ENCODE measurements at places on chromosomes 12 and 14.

GRCh38 chr12:105167346-105167745 lies 59.8 kb downstream of the WASHC4 start:
- no peak for DNase-seq

GRCh38 chr14:68239988-68240771 lies 420.6 kb downstream of the RAD51B start:
- DNase-seq = no peak

DNA sequence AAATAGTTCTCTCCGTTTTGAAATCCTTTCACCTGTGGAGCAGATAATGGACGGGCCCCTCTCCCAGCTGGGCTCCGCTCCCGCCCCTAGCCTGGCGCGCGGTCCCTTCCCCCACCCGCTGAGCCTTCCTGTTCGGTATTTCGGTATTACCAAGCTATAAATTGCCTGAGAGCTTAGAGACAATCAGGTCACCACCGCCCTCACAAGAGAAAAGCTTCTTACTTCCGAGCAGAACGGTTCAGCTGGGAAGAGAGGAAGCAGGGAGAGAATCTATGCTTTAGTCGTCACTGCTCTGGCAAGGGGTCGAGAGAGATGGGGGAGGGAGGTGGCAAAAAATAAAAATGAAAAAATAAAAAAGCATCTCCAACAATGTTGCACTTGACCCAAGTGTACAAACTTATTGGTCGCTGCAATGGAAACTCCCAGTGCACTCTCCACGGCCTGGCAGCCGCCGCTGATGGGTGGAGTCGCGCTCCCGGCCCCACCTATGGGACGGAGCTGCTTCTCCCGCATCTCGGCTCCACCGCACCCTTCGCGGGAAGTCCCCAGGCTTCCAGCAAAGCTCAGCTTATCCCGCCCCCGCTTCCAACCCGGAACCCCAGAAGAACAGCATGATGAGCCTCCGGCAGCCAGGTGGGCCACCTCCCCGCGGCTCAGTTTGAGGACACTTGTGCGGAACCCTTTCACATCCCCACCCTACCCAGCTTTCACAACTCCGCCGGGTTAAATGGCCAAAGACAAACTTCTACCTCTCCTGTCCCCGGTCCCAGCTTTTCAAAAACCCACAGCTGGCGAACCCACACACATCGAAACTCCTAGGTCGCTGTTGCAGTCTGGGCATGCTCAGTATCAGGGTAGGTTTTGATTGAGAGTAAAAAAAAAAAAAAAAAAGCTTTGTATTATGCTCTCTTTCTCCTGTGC lies 832 bp upstream of the SYT1 start:
- no peak for DNase-seq

DNA sequence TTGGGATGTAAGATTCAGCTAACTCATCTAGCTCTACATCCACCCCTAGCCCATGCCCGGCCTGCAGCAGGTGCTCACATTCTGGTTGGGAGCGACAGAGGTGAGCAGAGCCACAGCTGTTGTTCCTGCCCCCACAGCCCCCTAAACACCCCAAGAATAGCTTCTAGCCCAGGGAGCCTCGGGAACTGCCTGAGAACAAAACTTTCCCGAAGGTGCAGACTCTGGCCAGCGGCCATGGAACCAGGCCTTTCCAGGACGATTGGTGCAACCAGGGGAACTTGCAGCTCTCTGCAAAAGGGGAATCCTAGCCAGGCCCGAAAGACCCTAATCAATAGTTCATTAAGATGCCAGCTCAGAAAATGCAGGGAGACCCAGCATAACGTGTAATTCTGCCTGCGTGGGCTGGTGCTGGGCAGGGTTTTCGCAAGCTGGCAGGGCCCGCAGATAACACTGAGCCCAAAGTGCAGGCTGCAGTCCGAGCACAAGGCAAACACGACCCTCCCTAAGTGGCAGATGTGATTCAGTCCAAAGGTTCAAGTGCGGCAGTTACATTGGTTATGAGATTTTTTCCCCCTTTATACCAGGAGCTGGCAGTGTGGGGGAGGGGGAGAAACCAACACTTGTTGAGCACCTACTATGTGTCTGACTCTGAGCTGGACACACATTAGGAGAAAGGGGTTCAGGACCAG lies 122.5 kb upstream of the MAP1LC3B2 start:
- no peak for DNase-seq

- DNase-seq = no peak
Measured at GRCh38 chr12:32270818-32271710, 128.3 kb upstream of the FGD4 start.

DNA sequence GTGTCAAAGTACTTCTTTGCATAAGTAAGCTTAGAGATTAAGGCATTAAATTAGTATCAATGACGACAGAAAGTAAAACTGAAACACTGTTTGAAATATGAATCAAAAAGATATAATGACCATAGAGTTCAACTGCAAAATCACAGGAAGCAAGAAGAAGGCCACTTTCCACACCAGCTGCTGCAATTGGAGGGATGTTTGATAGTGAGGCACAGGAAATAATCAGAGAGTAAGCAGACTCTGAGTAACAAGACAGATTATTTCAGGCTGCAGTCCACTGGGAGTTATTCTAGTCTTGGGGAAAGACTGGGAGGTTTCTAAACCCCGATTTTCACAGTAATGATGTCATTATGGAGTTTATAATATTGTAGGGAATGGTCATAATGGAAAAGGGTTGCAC lies 12.9 kb downstream of the MDGA2 start:
- DNase-seq = no peak

All from stimulated activated CD8-positive, alpha-beta memory T cell treated with anti-CD3 and anti-CD28 coated beads, Interleukin-7, amount 100 ng/mL, for 1 hour (primary cell).